MV-4-11 (cell line): ENCODE measurements at places on chromosomes 5 and 9.

- no peak for DNase-seq
These were observed 27.3 kb upstream of the DAP start for GRCh38 chr5:10788358-10788757.

DNA sequence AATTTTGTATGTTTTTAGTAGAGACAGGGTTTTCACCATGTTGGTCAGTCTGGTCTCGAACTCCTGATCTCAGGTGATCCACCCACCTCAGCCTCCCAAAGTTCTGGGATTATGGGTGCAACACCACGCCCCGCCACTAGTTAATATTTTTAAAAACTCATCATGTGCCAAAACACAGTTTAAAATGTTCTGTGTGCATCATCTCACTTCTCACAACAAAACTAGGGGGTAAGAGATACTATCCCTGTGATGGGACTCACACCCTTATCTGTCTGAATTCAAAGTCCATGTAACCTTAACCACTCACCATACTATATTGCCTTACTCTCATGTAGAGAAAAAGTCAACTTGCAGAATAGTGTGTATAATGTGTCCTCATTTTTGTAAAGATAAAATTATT lies 2.6 kb downstream of the PKD2L2 start:
- no peak for DNase-seq

DNA sequence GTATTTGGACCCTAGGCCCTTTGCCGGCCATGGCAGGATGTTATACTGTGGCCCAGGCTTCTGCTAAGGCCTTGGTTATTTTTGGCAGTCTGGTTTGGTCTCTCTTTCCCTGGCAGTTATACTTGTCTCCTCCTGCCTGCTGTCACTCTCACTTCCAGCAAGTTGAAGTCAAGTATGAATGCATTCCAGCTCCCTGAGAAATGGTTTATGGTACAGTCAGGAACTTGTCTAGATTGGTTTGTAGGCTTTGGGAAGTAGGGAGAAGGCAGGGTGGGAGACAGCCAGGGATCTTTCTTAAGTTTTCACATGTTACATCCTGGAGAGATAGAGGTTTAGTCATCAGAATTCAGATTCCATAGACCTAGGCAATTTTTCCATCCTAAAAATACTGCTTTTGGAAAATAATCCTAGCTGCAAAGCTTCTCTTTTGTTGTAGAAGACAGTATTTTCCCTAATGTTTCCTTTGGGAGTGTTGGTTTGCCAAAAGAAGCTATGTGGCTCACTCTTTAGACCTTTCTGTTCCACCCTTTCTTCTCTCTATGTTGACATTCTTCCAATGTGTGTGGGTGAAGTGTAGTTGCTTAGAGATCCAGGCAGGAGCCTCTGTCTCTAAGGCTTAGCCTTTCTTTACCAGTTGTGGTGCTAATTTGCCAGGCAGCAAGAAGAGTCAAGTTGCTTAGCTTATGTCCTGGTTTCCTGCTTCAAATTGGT lies 2.5 kb upstream of the KDM3B start:
- peak; percentile 12 for DNase-seq

- peak; percentile 77 for DNase-seq
These were observed 246.4 kb downstream of the FAM114A2 start for GRCh38 chr5:153792305-153792704.

- DNase-seq, result no peak
These were observed 2.2 kb downstream of the FBXL7 start for GRCh38 chr5:15502208-15502607.

- peak; percentile 80 for DNase-seq
These were observed 28.6 kb downstream of the KCNN2 start for GRCh38 chr5:114390431-114390830.

GRCh38 chr5:169074839-169075238 lies 226.1 kb downstream of the SLIT3 start:
- no peak for DNase-seq

- DNase-seq, result no peak
These were observed 120.6 kb downstream of the PRDM9 start for GRCh38 chr5:23627976-23628375.

- no peak for DNase-seq
These were observed 159.9 kb downstream of the NTRK2 start for GRCh38 chr9:84829471-84829870.

DNA sequence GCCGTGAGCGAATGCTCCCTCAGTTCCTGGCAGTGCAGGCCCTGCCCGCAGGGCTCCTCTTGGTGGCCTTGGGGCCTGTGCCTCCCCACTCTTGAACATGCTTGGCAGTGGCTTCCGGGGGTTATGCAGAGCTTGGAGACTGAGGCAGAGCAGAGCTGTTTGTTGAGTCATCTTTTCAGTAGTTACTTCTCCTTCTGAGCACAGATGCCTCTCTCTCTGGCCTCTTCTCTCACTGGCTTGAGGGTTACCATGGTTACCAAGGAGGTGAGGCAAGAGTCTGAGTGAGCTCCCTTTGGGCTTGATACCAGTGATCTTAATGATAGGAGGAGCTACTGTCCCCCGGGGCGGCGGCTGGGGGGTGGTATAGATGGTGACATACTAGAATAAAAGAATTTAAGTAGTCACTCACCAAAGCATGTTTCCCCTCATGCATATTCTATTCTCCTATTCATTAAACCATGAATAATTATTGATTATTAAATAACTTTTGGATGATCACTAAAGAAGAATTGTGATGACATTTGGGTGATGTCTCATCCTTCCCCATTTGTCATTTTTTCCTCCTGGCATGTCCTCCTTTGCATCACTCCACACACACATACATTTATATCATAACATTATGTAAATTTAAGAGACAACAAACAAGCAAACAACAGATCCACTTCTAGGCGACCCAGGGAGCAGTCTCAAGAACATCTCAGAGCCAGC lies 111.1 kb downstream of the ARHGAP26 start:
- peak; percentile 99 for DNase-seq

- no peak for DNase-seq
These were observed 223.9 kb upstream of the KLF4 start for GRCh38 chr9:107713470-107713869.

DNA sequence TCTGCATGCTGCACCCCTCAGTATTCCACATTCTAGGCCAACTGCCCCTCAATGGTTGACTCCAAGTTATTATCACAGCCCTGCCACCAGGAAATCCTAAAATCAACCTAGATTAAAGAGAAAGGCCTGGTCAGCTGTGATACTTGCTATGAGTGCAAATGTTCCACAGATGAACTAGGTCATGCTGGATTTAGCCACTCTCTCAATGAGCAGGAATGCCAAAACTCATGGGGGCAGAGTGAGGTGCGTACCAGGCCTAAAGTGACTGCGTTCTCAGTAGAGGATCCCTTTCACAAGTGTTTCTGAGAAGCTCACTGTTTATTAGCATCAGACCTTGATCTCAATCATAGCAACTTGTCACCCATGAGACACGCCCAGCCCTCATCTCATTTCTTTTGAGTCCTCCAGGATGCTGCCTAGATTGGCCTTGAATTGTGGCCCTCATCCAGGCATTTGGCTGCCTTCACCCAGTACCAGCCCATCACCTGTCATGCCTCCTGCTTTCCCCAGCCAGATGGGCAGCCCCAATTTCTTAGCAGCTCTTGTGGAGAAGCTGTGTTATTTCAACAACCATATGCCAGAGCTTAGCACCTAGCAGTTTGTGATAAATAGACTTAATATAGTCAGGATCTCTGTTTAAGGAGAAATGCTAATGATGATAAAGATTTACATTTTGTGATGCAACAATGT lies 383.9 kb downstream of the CTNND2 start:
- no peak for DNase-seq

- DNase-seq, result no peak
These were observed 27.8 kb upstream of the ARAP3 start for GRCh38 chr5:141709699-141710267.

DNA sequence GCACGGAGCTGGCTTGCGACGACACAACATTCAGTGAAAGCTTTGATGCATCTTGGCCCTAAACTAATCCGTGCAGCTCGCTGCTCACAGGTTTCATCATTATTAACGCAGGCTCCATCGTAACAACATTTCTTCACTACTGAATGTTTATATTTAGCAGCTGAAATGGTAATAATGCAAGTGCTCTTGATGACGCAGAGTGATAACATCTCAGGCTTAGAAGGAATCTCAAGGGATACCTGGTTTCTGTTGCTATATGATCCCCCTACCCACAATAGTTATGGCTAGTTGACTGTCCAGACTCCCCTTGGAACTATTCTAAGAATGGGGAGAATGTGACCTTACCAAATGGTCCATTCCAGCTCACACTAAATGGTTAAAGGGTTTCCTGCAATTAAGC lies 36.2 kb downstream of the C5 start:
- DNase-seq, result no peak

- DNase-seq, result no peak
These were observed 3.6 kb downstream of the TMEM252 start for GRCh38 chr9:68536876-68537615.

- DNase-seq, result peak; percentile 90
These were observed 5.5 kb downstream of the ADRB2 start for GRCh38 chr5:148831590-148832565.

DNA sequence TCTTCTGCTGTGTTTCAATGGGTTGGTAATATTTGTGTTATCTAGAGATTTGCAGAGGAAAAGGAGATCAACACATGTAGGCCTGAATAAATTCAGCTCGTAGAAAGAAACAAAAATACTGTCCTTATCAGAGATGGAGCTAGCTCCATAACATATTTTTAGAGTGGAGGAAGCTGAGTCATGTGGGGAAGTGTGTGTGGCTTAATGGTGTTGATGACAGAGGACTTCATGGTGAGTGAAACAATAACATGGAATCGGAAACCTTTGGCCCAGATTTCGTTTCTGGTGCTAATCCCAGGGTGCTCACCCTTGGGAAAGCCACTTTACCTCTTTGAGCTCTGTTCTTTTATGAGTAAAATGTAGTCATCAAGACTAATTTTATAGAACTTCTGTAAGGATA lies 825.0 kb downstream of the TLR4 start:
- DNase-seq, result peak; percentile 42

DNA sequence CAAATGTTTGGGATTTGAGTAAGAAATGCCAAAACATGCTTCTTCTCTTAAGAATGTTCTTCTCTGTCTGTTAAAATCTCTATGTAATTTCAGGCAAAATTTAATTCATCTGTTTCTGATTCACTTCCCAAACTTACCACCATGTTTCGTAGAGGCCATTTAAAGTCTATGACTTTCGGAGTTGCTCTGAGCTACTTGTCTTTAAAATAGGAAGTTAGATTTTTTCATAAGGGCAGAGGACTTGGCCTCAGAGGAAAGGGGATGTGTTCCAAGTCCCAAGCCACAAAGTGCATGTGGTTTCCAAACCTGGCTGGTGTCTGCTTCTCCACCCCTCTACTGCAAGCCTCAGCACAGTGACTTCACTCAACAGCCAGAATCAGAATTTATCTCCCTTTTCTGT lies 111.3 kb upstream of the ADRA1B start:
- peak; percentile 98 for DNase-seq

GRCh38 chr5:13591621-13592020 lies 352.9 kb downstream of the DNAH5 start:
- DNase-seq, result peak; percentile 86

DNA sequence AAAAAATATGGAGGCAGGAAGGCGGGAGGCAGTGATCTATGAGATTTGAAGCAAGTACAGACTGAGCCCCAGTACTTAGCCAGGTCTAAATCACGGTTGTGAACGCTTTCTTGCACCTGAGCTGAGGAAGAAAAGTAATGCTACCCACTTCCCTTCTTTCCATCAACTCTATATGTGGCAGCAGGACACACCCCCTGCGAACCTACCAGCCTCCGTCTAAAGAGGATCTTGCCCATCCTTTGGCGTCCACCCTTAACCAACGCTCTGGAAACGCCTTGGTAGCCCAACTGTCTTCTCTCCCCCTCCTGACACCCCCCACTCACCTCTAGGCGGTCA lies 545 bp downstream of the HMGCS1 start:
- peak; percentile 55 for DNase-seq

- no peak for DNase-seq
These were observed 26.9 kb downstream of the ZNF484 start for GRCh38 chr9:92850898-92851297.

- DNase-seq, result peak; percentile 87
These were observed 14.5 kb upstream of the AUH start for GRCh38 chr9:91376239-91376638.

DNA sequence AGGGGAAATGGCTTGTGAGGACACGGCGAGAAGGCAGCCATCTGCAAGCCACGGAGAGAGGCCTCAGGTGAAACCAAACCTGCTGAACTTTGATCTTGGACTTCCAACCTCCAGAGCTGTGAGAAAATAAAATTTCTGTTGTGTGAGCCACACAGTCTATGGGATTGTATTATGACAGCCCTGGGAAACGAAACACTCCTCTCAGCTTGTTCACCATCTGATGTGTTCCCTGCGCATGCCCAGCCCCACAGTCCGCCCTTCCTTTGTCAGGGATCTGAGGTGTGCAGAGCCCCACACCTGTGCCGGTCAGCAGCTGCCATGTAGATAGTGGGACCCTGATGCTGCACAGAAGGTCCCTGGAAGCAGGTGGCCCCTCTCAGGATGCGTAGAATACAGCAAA lies 34.1 kb downstream of the PLPP7 start:
- no peak for DNase-seq

- DNase-seq, result no peak
These were observed 1.5 kb upstream of the NSMF start for GRCh38 chr9:137460363-137461315.

- no peak for DNase-seq
These were observed 46.3 kb downstream of the NNT start for GRCh38 chr5:43649256-43649655.

GRCh38 chr5:176542135-176542595 lies 5.0 kb upstream of the RNF44 start:
- peak; percentile 6 for DNase-seq

DNA sequence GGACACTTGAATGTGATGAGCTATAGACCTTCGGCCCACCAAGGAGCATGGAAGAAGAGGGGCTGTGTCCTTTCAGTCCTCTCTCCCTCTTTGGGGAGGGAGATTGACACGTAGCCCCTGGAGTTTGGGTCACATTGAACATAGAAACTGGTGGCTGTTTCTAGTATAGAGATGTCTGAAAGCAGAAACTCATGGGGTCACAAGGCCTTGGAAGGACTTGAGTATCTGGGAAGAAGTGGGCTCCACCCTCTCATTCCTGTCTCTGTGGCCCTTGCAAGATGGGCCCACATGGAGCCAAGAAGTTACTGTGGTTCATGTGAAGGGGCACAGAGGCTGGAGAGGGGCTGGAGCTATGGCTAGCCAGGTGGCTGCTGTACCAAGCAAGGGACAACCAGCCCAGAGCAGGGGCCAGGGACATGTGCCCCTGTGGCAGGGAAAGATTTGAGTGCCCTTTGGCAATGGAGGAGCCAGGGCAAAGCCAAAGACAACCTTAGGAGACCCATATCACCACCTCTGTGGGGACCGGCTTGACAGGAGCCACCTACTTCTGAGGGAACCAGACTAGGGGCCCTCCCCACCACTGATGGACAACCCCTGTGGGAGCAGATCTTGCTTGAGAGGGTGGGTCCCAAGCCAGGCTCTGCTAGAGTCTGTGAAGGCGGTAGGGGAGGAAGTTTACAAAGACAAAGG lies 12.8 kb upstream of the ANGPTL2 start:
- DNase-seq, result no peak

DNA sequence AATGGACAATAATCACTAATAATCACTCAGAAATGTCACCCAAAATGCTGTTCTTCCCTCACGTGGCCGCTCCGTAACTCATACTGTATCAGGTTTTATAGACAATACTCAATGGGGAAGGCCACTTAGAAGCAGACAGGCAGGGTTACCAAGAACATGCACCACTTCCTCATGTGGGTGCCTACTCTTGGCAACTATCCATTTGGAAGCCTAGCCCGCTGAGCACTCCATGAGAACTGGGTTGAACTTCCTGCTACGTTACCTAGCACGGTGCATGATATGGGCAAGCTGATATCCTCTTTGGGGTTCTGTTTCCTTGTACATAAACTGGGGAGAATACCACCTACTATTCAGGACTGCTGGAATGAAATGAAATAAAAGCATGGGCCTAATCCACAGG lies 14.3 kb downstream of the DAP start:
- DNase-seq, result peak; percentile 87
